ENCODE measurements at places on chromosomes 3 and 15.

- DNase-seq = no peak
These were observed 43.4 kb downstream of the COLQ start for GRCh38 chr3:15477951-15478639.

DNA sequence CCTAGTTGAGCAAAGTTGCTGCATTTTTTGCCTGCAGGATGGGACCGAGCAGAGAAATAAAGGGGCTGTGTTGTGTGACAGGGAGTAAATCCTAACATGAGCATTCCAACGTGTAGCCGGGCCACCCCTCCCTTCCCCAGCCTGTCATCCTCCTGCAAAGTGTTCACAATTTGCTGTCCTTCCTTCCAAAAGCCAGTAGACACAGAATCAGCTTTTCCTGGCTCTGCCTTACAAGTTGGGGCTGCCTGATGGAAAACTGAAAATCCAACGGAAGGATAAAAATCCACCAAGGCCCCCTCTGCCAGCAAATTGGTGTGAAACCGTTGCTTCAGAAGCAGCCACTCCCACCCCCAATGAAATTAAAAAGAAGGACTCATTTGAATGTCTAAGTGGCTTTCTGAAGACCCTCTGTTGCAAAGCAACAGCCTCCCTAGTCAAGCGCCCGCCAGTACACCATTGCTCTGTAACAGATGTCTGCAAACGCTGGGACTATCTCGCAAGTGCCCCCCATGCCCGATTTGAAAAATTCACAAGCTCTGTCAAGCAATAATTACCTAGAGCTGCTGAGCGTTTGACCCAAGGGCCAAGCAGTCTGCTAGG is 665 bp downstream of the FRMD4B start:
- no peak for DNase-seq

DNA sequence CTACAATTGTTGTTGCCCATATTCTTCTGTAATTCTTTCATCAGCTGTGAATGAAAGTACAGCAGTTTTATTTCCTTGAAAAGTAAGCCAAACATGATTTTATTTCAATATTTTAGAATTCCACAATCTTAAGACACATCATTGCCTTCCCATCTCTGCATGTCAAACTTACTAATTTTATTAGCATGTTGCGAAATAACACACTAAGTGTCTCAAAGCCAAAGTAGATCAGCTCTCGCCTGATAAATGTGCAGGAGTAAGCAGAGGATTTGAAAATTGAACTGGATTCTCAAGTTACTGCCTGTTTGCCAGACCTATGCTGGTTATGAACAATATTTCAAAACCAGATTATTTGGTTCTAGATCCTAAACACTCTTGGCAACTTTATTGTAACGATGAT is 25.7 kb downstream of the TGFBR2 start:
- no peak for DNase-seq

DNA sequence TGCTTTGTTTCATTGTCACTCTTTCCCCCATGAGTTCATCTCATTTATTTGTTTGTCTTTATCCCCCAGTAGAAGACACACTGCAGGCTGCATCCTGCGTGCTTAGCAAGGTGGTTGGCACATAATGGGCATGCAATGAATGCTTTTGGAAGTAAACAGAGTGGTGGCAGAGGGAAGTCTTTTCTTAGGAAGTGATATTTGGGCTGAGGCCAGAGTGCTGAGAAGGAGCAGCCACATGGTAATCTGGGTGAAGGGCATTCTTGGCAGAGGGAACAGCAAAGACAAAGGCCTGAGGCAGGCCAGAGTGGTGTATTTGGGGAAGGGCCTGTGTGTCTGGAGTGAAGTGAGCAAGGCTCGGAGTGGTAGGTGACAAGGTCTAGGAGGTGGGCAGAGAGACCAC is 17.7 kb upstream of the ADAMTS7 start:
- DNase-seq = no peak

DNA sequence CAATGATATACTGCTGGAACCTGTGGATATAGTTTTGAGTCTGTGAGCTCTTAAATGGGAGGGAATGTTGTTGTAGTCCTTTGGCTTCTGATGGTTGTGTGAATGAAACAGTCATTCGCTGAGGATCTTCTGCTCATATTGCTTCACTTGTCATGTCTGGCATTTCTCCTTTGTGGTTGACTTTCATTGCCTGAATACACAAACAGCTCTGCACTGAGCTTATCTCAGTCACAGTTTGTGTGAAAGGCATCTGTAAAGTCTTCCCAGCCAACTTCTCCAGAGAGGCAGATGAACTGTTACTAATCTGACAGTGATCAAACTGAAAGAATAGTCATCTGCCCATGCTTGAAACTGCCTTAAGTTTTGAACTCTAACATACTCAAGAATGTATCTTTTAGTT is 59.8 kb downstream of the TMED3 start:
- DNase-seq = no peak

- no peak for DNase-seq
These were observed 102.5 kb upstream of the COL6A5 start for GRCh38 chr3:130242850-130243569.

DNA sequence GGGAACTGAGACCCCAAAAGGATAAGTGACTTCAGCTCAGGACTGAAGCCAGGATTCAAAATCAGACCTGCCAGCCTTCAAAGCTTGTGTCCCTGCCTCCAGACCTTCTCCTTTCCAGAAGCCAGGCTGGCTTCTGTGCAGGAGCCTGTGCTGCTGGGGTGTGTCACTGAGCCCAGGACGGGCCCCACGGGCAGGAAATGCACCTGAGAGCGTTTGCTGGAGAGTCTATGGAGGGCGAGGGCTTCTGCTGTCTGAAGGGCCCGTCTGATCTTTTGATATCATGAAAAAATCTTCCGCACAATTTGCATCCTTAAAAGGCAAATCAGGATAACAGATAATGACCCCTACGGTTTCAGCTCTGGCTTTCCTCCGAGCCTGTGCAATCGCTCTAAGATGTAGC is 125.4 kb downstream of the FAM43A start:
- DNase-seq = no peak

DNA sequence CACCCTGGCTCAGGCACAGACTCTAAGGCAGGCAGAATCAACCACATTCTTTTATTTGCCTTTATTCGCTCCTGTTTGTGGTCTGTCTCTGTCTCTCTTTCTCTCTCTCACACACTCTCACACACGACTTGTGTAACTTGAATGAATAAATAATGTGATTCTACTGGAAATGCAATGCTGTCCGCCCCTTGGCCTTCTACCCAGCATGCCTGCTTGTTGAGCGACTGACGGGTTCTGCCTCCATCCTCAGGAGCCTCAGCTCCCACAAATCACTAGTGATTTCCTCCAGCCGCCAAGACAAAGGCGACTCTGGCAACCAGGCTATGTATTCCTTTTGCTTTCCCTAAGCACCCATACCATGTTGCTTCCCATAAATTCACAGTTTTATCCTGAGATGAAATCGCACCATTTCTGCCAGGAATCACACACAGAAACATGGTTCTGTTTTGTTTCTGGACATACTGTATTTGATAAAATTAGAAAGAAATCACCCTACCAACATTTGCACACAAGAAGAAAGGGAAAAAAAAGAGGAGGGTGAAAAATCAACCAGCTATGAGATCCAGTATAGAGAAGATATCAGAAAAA is 460.8 kb downstream of the MAGI1 start:
- DNase-seq = no peak

DNA sequence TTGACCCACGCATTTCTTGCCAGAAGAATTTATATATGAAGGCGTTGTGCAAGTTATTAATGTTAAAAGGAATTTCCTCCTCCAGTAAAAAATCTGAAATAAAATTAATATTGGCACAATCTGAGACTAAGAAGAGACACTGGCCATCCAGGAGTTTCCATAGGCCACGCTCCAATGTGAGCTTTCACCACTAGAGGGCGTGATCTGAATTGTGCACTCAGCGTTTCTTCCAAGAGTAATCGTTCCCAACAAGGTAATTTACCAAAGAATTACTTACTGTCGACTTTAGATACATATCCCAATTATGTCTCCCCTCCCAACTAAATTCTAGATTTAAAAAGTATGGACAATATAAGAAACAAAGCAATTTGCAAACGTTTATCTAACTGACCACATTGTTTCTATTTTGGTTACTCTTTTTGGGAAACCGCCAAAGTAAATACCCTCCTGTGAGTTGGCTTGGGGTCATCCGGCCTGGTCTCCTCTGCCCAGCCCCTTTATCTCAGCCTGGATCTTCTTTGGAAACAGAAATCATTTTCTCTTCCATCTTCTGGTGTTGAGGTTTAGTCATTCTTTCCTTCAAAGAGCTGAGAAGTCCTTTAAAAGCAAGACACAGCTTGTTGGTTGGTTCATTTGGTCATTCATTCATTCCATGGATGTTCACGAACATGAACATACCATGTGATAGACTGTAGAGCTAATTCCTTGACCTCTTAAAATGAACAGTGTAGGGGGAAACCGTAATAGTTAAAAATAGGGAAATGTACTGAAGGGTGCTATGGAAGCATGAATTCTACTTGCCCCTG is 26.2 kb downstream of the POLR2M start:
- peak; percentile 47 for DNase-seq

- no peak for DNase-seq
These were observed 628 bp downstream of the PRRT3 start for GRCh38 chr3:9951598-9951961.

DNA sequence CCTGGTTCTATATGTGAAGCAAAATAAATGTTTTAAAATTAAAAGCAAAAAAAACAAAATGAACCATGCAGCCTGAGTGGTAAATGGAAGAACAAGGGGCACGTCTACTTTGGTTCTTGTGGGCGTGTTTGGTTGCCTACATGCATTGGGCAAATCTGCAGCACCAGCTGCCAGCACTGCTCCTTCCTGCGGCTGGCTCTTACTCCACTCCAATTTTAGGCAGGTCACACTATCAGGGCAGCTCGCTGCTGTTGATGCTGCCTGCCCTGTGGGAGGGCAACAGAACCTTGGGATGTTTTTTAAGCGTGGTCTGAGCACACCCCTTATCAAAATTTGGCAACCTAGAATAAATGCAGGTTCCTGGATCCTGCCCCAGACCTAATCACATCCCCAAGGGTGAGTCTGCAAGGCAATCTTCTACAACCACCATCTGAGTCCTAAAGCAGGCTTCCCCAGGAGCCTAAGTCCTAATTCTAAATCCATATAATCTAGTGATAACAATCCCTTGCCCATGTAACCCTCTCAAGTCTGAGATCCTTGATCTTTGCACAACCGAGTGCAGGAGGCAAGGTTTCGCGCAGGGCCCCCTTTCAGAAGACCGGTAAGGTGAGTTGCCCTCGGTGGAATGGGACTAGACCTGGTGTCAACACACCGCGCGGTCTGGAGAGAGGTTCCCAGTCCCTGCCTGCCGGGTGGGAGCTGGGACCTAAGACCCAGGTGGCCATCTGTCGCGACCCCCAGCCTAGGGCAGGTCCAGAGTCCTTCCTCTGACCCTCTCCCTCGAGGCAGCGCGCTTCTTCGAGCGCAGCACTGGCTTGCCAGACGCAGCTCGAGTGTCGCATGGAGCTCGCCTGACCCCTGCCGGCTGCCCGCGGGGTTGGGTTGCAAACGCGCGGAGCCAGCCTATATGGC is 15.9 kb downstream of the IVD start:
- peak; percentile 69 for DNase-seq

DNA sequence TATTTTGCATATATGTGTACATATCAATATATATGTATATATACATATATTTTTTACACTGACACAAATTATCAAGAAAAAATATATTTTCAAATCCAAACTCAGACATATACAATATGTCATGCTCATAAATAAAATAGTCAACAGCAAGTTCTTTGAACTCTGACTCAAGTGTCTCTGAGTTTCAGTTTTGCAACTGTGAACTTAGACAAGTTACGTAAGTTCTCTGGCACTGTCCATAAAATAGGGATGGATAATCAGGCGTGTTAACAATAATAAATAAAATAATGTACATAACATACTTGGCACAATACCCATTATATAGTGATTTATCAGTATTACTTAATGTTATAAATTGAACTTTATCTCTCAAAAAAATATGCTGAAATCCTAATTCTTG is 12.1 kb upstream of the XRN1 start:
- no peak for DNase-seq

DNA sequence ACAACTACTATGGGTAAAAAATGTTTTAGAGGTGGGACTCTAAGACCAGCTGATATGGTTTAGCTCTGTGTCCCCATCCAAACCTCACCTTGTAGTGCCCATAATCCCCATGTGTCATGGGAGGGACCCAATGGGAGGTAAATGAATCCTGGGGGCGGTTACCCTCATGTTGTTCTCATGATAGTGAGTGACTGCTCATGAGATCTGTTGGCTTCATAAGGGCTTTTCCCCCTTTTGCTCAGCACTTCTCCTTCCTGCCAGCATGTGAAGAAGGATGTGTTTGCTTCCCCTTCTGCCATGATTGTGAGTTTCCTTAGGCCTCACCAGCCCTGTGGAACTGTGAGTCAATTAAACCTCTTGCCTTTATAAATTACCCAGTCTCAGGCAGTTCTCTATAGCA is 45.7 kb downstream of the FAM98B start:
- no peak for DNase-seq

DNA sequence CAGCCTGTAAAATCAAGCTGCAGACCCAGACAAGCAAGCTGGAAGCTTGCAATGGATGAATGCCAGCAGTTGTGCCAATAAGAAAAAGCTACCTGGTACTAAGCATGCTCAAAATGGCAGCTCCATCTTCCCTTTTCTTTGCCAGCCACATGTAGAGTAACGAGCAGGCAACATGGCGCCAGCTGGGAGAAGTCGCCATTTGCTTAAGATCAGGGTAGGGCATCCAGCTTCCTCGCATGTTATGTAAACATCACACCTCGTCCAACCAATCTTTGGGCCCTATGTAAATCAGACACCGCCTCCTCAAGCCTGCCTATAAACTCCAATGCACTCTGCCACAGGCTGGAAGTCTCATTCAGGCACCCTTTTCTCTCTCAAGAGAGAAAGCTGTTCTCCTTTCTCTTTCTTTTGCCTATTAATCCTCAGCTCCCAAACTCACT is 973.9 kb downstream of the FHIT start:
- DNase-seq = no peak

DNA sequence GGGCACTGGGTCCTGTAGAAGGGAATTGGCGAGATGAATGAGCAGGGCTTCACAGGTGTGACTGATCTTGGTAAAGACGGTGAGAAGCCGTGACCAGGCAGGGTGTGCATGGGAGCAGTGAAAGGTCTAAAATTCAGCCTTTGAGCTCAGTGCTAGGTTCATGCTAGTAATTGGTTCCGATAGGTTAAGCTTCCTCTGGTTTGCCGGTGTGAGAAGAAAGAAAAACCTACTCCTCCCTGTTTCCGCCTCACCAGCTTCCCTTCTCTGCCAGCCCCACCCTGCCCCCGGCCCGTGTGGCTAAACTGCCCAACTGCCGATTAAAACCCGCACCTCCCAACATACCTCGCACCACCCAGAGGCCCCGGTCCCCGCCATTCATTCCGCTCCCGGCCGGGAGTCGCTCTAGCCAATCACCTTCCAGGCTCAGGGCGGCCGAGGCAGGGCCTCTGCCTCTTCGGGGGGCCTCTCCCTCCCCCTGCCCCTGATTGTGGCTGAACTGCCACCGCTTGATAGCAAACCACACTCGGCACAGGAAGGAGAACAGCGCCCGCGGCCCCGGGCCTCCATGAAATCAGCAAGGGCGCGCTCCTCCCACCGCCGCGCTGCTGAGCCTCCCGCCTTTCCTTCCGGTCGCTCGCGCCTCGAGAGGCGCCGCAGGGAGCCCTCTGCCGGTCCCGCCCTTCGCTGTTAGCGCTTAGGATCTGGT is 7.3 kb upstream of the NRROS start:
- DNase-seq = peak; percentile 82

All from RWPE1 (cell line).